Activated T-helper 1 cell treated with anti-CD3 and anti-CD28 coated beads, Interleukin-2, amount 50 U/mL, for 16 hours (primary cell): ENCODE measurements at places on chromosomes 11 and 22.

DNA sequence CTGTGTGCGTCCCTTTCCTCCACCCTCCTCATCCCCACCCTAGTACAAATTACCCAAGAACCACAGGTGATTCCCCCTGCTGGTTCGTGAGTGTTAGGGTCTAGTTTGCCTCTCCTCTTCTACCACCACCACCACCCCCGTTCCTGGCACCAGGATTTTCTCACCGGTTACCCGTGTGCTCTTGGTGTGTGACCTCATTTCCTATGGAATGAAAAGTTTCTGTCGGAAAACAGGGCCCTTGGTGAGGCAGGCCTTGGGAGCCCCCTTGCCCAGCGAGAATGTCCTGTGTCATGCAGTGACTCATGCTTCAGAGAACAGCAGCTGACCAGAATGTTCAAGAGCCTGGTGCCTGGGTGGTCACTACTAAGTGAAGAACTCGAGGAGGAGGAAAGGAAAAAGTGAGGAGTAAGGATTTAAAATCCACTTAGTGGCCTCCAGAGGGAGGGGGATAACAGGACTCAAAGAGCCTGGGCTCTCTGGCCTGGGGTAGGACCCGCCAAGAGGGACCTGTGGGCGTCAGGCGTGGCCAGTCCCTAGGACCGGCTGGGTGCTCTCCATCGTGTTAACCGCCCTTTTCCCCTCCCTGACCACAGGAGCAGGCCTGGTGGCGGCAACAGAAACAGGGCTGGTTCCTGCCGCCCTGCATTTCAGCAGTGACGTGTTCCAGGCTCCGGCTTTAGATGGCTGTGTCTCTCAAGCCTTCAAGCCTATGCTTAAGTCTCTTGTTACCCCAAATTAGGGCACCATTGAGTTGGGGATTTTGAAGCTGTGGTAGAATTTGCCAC is 30.2 kb downstream of the C22orf31 start:
- DNase-seq, result no peak

GRCh38 chr11:45724153-45724552 is 58.7 kb upstream of the CHST1 start:
- DNase-seq, result no peak

- DNase-seq, result no peak
Measured at GRCh38 chr11:74819400-74819799, 70.8 kb downstream of the RNF169 start.

GRCh38 chr22:39364714-39365491 is 15.1 kb downstream of the SYNGR1 start:
- DNase-seq, result no peak

- DNase-seq, result no peak
Measured at GRCh38 chr11:65496304-65497140, 2.3 kb upstream of the MALAT1 start.

DNA sequence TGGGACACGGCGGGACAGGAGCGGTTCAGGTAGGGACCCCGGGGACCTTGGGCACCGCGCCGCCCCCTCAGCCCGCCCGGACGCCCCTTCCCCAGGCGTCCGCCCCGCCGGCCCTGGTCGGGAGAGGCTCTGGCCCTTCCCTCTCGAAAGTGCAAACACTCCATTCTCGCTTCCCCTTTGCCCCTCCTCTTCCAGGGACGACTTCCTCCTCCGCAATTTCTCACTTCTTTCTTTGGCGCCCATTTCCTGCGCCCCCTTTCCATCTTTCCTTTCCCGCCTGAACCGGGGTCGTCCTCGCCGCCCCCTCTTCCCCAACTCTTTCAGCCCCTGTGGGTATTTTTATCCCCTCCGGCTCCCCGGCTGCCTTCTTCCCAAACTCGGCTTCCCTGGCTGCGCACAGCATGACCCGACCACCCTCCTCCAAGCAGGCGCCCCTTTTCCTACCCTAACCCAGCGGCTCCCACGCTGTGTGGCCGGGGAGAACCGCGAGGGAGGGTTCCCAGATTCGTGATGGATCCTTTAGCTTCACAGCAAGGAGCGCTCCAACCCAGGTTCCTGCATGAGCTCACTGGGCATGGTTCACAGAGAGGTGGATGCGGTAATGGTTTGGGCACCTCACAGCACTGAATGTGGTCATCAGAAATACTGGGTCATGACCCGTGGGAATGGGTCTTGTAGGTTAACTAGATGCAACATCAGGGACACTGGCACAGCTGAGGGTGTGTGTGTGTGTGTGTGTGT is 689 bp downstream of the RAB39A start:
- no peak for DNase-seq

DNA sequence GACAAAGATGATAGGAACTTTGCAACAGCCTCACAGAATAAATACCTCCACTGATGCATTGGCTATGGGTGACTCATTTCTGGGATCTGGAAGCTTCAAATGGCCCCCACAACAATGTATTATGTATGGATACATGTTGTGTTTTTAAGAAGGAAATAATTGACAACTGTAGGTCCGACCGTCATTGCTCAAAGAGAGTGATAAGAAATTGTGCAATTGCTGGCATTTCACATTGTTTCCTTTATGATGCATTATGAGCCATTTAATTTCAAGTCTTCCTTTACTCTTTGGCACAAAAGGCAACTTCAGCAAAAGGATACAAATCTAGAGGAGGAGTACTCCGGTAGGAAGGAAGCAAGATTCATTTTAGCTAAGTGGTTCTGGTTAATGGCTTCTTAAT is 2.0 kb downstream of the ANO3 start:
- no peak for DNase-seq

DNA sequence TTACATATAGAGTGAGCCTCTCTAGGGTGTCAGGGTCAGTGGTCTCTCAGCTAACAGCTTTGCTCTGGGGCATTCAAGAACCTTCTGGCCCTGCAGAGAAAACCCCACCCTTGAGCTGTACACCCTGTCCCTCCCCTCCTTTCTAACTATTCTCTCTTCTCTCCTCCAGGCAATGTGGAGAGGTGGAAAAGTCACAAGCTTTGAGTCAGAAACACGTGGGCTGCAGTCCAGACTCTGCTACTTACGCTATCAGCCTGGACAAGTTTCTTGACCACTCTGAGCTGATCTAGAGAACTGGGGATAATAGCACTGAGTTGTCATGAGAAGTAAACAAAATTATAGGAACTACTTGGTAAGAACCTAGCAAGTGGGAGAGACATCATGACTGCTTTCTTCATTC is 10.7 kb upstream of the FAM83F start:
- DNase-seq, result no peak

- no peak for DNase-seq
Measured at GRCh38 chr11:32894149-32894827, 1.7 kb downstream of the QSER1 start.

- DNase-seq, result no peak
Measured at GRCh38 chr11:33779849-33780528, 5.7 kb upstream of the FBXO3 start.

DNA sequence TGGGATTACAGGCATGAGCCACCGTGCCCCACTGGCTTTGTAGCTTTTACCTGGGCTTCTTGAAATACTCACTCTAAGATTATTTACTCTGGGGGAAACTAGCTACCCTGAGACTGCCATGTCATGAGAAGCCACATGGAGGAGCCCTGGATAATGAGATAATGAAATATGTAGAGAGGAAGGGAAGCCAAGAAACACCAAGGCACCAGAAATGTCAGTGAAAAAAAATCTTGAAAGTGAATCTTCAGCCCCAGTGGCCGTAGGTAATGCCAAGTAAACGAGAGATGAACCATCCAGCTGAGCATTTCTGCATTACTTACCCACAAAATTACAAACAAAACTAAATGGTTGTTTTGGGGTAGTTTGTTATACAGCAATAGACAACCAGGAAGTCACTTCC is 125.6 kb downstream of the APIP start:
- no peak for DNase-seq

GRCh38 chr11:69803604-69804218 is 15.5 kb downstream of the FGF3 start:
- DNase-seq, result no peak

DNA sequence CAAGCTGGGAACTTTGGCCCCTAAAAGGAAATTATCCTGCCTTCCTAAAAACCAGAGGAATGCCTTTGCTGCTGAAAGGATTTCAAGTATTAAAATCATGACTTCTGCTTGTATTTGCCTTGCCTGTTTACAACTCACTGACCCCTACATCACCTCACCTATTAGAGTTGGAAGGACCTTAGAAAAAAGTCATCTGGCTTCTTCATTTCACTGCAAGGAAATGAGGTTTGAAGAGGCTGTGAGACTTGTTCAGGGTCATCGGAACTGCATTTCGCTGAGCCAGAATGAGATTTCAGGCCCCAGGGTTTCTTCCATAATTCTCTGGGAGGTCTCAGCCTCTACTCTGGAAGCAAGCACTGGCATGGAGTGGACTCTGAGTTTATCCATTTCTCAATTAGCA is 304.1 kb downstream of the BUD13 start:
- no peak for DNase-seq

- DNase-seq, result no peak
Measured at GRCh38 chr11:70713988-70714665, 315.8 kb downstream of the CTTN start.

DNA sequence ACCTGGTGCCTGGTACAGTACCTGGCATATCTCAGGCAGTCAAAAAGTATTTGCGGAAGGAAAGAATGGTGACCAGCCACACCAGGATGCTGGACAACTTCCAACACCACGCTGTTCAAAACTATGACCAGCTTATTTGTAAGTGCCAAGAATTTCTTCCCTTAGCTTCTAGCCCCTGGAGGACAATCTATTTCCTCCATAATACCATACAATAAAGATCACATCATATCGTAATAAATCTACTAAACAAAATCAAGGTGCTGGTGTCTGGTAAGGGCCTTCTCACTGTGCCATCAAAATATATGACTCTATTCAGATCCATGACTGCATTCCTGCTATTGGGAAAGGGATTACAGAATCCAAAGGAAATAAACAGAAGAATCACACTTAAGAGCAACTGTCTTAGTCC is 51.5 kb downstream of the ALG9 start:
- no peak for DNase-seq

GRCh38 chr11:77046060-77046501 is 11.9 kb downstream of the B3GNT6 start:
- peak; percentile 19 for DNase-seq

DNA sequence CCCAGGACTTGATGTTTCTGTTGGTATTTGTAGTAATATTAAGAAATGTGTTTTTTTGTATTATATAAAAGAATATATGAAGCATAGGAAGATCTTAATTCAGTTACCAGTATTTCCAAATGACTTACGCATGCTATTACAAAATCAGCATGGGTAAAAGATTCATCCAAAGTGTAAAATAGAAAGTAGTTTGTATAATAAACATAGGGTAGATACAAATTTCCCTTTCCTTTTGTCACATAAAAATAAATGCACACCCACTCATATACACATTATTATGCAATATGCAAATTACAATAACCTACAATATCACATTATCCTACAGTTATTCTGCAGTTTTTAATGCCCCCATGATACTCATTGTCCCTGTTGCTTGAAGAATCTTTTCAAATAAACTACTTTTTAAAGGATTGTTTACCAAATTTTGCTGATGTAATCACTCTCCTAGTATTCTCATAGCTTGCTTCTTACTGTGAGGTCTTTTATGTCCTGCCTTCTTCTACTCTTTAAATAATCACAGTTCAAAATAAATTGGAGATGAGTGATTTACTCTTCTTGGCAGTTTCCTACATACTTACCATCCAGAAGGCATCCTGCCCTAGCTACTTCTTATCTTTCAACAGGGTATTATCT is 244.0 kb downstream of the CASP12 start:
- DNase-seq, result no peak

GRCh38 chr11:111104185-111104584 is 141.3 kb upstream of the POU2AF2 start:
- no peak for DNase-seq

DNA sequence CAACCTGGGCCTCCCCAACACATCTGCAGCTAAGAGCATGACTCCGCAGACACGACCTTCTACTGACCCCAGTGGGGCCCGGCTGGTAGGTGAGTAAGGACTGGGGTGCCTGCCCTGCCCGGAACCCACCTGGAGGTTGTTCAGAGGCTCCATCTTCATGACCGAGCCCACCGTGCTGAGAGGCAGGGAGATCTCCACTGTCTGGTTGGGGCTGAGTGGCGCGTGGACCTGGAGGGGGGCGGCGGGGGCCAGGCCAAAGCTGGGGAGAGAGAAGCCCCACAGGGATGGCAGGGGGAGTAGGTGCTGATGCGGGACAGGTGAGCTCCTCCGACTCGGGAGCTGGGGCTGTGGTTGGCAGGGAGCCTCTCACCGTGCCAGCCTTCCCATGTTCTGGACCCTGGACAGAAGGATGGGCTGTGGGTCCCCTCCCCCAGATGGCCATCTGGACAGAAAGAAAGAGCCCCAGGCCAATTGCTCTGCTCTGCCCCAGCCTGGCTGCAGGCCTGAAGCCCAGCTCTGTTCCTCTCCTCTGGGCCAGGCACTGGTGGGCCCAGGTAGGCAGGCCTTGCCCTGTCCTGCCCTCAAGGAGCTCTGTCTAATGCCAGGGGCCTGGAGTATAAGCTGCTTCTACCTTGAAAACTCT is 16.3 kb upstream of the RASL10A start:
- no peak for DNase-seq

DNA sequence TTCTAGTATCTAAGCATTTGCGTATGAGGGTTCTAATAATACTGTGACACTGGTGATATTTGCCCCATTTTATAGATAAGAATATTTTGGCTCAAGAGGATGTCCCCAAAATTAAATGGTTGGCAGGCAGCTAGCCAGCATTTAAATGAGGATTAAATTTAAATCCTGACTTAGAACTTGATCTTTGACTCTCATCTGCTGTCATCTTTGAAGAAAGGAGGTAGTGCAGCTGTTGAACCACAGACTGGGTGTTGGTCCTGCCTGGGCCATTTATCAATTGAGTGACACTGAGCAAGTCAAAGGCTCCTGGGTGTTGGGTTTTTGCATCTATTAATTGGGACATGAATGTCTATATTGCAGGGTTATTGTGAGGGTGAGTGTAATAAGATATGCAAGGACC is 112.3 kb downstream of the INSC start:
- DNase-seq, result no peak

GRCh38 chr11:112656772-112657428 is 304.3 kb upstream of the NCAM1 start:
- no peak for DNase-seq

GRCh38 chr11:97614606-97615005 is 1224.8 kb downstream of the JRKL start:
- DNase-seq, result no peak

DNA sequence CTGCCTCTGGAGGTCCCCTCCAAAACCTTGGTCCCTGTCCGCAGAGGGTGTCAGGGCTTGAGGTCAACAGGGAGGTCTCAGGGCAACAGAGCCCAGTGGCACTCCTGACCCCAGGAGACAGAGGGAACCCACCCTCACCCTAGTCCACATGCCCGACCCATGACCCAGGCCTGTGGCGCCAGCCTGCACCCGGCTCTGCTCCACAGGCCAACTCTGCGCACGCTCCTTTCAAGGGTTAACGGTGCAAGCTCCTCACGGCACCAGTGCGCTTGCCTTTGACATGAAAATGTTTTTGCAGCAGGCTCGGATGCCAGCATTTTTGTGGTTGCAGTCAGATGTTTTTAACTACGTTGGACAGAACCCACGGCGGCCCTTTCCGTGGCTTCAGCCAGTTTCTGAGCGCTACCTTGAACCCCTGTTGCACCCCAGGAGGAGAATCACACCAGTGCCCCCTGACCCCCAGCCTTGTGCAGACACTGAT is 68.6 kb downstream of the CDKN1C start:
- no peak for DNase-seq

- DNase-seq, result no peak
Measured at GRCh38 chr22:33812360-33812977, 107.8 kb downstream of the LARGE1 start.

GRCh38 chr11:36933481-36933880 is 335.4 kb upstream of the RAG2 start:
- DNase-seq, result no peak

GRCh38 chr11:76808996-76809395 is 25.8 kb downstream of the TSKU start:
- DNase-seq, result no peak
